ENCODE measurements at places on chromosomes 3 and 15.

DNA sequence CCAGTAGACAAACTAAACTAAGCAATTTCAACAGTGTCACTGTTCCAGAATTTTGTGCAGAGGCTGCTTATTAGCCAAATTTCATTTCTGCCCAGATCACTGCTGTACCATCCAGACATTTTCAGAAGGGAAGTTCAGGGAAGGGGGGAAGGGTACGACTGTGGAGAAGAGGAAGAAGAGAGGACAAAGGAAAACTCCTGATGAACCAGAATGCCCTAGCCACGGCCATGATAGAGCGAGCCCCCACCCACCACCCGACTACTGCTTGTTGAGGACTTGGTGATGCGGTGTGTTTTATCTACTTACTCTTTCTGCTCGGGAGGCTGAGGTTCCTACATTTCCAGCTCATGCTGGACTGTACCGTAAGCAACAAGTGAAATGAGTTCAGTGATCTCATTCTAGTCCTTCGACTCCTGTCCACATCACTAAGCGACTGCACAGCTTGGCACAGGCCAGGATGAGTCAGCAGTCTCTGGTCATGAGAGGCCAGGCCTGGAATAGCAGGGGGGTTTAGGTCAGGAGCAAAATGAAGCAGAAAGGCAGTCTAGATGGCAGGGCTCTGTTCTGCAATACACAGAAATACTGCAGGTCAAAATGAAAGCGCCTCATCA is 330.8 kb downstream of the TIGIT start:
- no peak for DNase-seq

DNA sequence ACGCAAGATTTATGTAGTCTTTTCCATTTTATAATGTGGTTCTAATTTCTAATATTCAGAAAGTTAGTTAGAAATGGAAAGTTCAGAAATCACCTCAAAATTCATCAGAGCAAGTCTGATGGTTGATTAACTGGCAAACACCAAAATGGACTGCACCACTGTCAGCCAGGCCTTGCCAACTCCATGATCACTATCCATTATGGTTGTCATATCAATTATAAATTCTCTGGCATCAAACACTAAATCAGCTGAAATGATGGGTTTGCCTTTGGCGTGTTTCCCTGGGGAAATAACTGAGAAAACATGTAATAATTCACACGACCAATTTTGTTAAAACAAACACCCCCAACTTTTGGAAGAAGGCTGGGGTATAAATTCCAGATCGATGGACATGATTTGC is 219.4 kb downstream of the CDIN1 start:
- no peak for DNase-seq

DNA sequence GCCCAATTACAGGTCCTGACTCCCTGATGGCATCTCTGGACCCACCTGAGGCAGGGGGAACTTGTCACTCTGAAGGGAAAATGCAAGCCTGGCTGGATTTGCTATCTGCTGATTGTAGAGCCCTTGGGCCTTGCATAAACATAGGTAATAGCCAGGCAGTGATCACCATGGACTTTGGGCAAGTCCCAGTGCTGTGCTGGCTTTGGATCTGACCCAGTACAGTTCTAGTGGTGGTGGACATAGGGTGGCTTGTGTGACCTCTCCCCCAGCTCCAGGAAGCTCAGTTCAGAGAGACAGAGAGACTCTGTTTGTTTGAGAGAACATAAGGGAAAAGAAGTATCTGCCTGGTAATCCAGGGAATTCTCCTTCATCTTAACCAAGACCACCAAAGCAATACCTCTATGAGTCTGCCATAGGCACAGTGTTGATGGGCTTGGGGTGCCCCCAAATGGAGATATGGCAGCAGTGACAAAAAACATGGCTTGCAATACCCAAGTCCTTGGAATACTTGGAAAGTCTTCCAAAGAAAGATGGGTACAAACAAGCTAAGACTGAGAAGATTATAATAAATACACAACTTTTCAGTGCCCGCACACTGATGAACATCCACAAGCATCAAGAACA is 348.5 kb downstream of the PYDC2 start:
- no peak for DNase-seq

DNA sequence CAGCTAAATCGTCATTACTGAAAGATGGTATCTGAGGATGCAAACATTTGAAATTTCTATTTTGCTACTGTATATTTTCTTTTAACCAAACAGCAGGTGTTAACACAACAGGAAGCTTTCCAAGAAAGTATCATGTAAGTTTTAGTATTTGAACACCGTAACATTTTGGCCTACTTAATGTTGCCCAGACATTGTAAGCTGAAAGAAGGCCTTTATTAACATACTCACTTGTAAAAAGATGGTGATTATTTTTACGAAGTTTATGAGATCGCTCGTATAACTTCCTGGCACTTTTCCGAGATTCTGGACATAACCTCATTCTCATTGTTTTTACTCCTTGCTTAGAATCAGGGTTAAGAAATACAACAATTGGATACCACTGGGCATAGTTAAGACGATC is 95.7 kb downstream of the TJP1 start:
- DNase-seq: no peak

DNA sequence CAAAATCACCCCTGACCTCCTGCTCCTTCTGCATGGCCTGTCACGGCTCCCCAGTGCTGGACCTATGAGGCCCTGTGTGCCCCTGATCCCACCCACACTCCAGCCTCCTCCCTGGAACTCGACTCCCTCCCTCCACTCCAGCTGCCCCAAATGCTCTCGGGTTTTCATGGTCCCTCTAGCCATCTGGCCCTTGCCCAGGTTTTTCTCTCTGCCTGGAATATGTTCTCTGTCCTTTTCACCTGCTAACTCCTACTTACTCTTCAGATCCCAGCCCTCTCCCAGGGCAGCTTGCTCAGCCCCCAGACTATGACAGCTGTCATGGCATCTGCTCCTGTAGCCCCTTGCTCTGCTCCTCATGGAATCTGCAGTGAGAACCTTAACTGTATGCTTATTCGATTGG is 30.3 kb downstream of the DUSP7 start:
- DNase-seq: no peak

All from stimulated activated CD4-positive, alpha-beta T cell treated with anti-CD3 and anti-CD28 coated beads, Interleukin-4, amount 100 ng/mL, for 1 hour (primary cell).